GM12878 (cell line): ENCODE measurements at places on chromosomes 7 and 10. TPM values are rescaled to one million over a fixed set of nuclear protein-coding genes. Genes with fewer than 3 reads are reported as not detected.

DNA sequence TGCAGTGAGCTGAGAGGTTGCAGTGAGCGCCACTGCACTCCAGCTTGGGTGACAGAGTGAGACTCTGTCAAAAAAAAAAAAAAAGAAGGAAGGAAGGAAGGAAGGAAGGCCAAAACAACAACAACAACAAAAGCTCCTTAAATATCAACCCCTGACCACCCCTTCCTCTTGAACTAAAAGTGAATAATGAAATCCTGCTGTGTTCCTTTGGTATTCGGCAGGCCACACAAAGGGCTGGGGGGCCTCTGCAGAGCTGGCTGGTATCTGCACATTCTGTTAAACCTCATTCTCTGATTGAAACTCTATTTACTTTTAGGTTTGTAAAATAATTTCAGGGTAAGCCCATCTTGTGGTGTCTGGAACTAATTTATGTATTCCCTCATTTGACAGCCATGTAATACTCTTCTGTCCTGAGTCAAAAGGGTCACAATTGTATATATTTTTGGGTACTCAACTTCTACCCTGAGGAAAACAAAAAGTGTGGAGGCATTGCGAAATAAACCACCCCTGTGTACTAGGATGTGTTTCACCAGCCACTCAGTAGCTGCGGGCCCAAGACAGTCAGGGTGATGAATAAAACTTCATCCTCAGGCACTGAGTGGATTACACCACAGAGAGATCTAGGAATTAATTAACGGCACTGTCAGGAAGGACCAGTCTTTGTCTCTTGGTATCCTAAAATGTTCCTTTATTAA lies 446.4 kb upstream of the PFKP start:
- DNase-seq = no peak

Gene HOXA13
- polyA plus RNA-seq = not detected in 2 replicates

GRCh38 chr10:76405922-76406321 lies 974.5 kb downstream of the LRMDA start:
- no peak for DNase-seq

DNA sequence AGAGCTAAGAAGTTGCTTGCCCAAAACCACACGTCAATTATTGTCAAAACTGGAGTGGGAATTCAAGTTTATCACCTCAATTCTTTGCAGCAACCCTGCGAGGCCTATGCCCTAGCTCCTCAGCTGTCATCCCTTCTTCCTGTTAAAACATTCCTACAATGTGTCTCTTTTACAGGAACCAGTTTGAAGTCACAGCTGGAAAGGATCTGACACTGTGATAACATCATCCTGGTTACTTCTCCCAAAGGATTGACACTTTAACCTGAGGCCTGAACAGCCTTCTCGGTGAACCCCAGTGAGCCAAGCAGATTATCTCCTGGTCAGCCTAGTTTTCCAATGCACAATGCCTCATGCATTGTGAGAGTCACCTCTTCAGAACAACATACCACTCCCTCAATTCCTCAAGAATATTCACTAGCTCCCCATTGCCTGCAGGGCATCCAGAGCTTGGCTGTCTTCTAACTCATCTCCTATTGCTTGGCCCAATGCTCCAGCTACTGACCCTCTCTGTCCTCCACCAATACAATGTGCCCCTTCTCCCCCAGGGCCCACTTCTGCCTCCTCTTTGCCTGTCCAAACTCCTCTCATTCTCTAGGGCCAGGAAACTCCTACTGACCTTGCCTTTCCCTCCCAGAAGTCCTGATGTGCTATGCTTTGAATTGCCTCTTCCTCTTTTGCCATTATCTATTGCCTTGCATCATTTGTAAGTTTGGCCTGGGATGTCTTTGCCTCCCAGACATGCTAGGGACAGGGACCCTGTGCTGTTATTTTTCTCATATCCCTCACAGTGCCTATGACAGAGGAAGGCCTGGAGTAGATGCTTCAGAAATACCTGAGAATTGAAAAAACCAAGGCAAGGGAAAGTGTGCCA lies 10.4 kb upstream of the DLG5 start:
- DNase-seq = no peak

- DNase-seq = no peak
Observed at GRCh38 chr10:99331207-99331803, 2.1 kb downstream of the CNNM1 start.

DNA sequence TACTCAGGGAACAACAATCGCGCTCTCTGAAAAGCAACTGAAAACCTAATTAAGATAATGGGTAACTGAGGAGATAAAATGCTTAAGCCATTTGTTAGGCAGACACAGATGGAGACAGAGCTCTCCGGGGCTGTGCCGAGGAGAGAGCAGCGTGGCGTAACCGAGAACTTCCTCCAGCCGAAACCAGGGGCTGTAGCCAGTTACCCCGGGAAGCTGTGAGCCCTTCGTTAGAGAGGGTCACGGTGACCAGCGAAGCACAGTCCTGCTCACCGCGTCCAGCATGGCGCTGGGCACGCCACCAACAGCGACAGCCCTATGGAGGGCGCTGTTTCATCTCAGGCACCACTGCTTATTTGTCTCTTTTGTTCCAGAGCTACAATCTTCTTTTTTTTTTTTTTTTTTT lies 16.1 kb downstream of the PAPOLB start:
- no peak for DNase-seq

DNA sequence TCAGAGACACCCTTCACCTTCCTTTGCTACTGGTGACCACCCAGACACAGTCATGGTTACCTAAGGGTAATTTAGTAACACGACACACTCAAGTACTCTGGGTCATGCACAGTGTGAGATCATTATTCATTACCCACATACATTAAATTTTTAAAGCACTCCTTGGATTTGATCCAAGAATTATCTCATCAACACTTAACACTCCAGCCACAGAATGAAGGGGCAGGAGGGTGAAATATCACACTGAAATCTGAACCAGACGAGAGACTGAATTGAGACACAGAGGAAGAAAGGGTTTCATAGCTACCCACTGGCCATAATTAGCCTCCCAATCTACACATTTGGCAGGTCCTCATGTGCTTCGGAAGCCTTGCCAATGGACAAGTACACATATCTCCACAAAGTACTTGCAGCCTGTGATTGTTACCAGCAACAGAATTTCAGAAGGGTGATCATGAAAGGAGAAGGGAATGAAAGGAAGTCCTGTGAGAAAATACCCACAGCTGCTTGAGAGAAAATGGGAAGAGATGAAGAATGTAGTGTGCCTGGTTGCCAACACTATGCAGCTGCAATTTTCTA lies 189.3 kb downstream of the POLR1F start:
- DNase-seq = no peak

DNA sequence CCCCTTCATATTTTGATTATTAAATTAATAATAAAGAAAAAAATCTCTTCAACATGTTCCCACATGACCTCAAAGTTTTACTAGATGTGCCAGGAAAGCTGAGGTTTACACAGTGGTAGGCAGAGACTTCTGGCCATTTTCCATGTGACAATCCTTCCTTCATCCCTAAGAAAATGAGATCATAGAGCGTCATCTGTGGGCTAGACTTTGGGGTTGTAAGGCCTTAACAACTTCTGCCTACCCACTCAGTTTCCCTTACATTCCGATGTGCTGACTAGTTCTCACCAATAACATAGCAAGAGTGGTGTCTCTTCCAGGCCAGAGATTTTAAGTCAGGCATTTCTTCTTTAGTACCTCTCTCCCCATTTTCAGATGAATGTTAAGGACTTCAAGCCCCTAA lies 171.1 kb upstream of the PHF14 start:
- DNase-seq = no peak

Gene OPN1SW
- 0.14 and 0.35 TPM in 2 replicates for polyA plus RNA-seq

GRCh38 chr7:114148779-114149178 lies 230.0 kb upstream of the PPP1R3A start:
- no peak for DNase-seq
